Psoas muscle (tissue), 8 donors: ENCODE measurements at places on chromosomes 16 and 17. TPM values are rescaled to one million over a fixed set of nuclear protein-coding genes. Genes with fewer than 3 reads are reported as not detected.
A peak's percentile ranks its signal among the peaks of the same experiment; 100 is the strongest.

GRCh38 chr17:48048384-48049126, 396 bp downstream of the NFE2L1 start:
- H3K4me3 ChIP-seq, result peak overlapping the region; percentile 87
- no peaks in the 10 kb centered on the region for H3K36me3 ChIP-seq
- peak; percentile 95 for DNase-seq
- no peaks in the 10 kb centered on the region for H3K27me3 ChIP-seq
- peak overlapping the region; percentile 97 for H3K27ac ChIP-seq

DNA sequence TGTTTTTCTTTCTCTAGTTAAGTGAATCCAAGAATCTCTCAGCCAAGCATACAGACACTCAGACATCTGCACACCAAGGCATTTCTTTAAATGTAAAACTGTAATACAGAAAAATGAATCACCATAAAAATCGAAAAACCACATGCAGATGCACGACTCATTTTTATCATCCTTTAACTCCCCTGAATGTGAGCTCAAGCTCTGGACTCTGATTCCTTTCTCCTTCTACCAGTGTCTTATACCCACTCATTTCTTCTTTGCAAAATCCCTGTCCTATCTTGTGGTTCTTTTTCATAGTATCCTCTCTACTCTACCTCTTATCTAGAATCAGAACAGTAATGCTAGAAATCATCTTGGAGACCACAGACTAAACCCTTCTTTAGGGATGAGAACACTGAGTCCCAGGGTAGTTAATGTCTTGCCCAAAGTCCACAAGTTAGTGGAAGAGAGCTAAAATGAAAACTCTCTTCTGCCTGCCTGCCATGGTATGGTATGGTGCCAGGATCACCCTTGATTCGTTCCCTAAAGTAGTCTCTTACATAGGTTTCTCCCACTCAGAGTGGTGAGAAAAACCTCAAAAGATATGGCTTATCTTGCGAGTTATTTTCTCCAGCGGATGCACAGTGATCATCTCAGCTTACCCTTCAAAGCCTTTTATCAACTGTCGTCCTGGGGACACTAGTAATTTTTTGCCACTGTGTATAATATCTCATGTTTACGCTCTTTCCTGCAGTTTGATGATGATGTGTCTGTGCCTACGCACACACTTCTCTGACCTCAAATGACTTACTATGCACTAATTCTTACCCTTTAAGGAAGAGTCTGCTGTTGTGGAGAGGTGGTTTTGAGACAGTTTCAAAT, 30.2 kb downstream of the BRD7 start:
- H3K36me3 ChIP-seq, result peaks cover 14% of the 10 kb centered on the region
- peaks cover 9% of the 10 kb centered on the region for H3K4me1 ChIP-seq
- H3K4me3 ChIP-seq, result no peak overlapping the region
- no peak for DNase-seq

- H3K27ac ChIP-seq, result no peak overlapping the region
- H3K36me3 ChIP-seq, result no peaks in the 10 kb centered on the region
- DNase-seq, result no peak
These were observed 169.8 kb downstream of the LAT start for GRCh38 chr16:29154676-29155121.

Gene FOXC2
- total RNA-seq, result 0.19 TPM

Gene CMTM1
- 0.76 TPM for total RNA-seq

Gene HBQ1
- total RNA-seq, result 0.58 TPM

DNA sequence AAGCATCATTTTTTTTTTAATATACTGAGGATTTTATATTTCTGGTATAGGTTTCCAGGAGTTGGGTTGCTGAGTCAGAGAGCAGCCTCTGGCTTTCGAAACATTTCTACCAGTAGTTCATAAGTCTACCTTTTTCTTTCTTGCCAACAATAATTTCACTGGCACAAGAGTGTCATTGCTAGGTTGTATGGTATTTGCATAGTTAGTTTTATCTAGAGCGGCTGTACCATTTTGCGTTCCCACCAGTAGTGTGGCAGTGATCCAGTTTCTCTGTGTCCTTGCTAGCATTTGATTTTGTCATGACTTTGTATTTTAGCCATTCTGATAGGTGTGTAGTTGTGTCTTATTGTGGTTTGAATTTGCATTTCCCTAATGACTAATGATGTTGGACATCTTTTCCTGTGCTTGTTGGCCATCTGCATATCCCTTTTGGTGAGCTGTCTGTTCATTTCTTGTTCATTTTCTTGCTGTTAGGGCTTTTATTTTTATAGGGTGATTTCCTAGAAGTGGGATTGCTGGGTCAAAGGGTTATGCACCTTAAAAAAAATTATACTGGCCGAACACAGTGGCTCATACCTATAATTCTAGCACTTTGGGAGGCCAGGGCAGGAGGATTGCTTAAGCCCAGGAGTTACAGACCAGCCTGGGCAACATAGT, 39.9 kb downstream of the SNX29 start:
- no peak for DNase-seq
- H3K4me1 ChIP-seq, result peaks cover 10% of the 10 kb centered on the region
- H3K27me3 ChIP-seq, result no peaks in the 10 kb centered on the region
- no peak overlapping the region for H3K27ac ChIP-seq

Gene TTLL6
- not detected for total RNA-seq

DNA sequence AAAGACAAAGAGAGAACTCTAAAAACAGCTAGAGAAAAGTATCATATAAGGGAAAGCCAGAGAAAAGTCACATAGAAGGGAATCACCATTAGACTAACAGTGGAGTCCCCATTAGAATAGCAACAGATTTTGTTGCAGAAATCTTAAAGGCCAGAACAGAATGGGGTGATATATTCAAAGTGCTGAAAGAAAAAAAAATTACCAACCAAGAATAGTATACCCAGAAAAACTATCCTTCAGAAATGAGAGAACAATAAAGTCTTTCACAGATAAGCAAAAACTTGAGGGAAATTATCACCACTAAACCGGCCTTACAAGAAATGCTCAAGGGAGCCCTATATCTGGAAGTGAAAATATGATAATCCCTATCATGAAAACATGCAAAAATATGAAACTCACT, 51.9 kb upstream of the NSRP1 start:
- no peak overlapping the region for H3K4me3 ChIP-seq
- H3K27me3 ChIP-seq, result no peaks in the 10 kb centered on the region
- no peak for DNase-seq
- H3K36me3 ChIP-seq, result no peaks in the 10 kb centered on the region

Gene ASGR2
- not detected for total RNA-seq

DNA sequence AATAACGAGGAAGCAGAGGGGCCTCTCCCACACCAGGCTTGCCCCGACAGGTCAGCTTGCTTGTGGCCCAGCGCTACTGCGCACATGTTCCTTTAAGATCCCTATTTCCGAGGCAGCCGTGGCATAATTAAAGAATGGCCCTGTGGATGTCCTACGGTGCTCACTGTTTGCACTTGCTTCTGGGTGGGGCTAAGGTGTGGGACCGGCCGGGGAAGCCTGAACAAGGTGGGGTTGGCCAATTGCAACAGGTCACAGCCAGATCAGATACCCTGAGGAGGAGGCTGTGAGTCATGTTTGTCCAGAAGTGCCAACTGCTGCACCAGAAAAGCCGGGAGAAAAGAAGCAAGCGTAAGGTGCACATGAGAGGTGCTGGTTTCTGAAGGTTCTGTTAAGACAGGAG, 158.5 kb upstream of the CACNG5 start:
- H3K4me3 ChIP-seq, result peak overlapping the region; percentile 43
- peak; percentile 64 for DNase-seq
- H3K36me3 ChIP-seq, result no peaks in the 10 kb centered on the region
- H3K27ac ChIP-seq, result peak overlapping the region; percentile 63
- no peaks in the 10 kb centered on the region for H3K27me3 ChIP-seq
- H3K4me1 ChIP-seq, result peaks cover 8% of the 10 kb centered on the region

GRCh38 chr16:26985100-26986065, 81.3 kb upstream of the C16orf82 start:
- H3K4me1 ChIP-seq, result no peaks in the 10 kb centered on the region
- H3K27me3 ChIP-seq, result no peaks in the 10 kb centered on the region
- no peaks in the 10 kb centered on the region for H3K36me3 ChIP-seq
- no peak overlapping the region for H3K4me3 ChIP-seq

Gene PRSS27
- total RNA-seq, result not detected

- peak; percentile 83 for DNase-seq
- no peaks in the 10 kb centered on the region for H3K36me3 ChIP-seq
- no peak overlapping the region for H3K27ac ChIP-seq
- H3K4me3 ChIP-seq, result peak overlapping the region; percentile 38
- H3K27me3 ChIP-seq, result no peaks in the 10 kb centered on the region
These were observed 20.6 kb downstream of the ADAM11 start for GRCh38 chr17:44779211-44780025.

Gene CD300E
- 0.21 TPM for total RNA-seq

Gene GAST
- not detected for total RNA-seq

Gene TNP2
- total RNA-seq, result not detected

- H3K36me3 ChIP-seq, result peaks cover 2% of the 10 kb centered on the region
- no peaks in the 10 kb centered on the region for H3K27me3 ChIP-seq
- no peaks in the 10 kb centered on the region for H3K4me1 ChIP-seq
- no peak overlapping the region for H3K27ac ChIP-seq
- no peak for DNase-seq
- no peak overlapping the region for H3K4me3 ChIP-seq
These were observed 20.0 kb downstream of the CLUAP1 start for GRCh38 chr16:3520841-3521240.

DNA sequence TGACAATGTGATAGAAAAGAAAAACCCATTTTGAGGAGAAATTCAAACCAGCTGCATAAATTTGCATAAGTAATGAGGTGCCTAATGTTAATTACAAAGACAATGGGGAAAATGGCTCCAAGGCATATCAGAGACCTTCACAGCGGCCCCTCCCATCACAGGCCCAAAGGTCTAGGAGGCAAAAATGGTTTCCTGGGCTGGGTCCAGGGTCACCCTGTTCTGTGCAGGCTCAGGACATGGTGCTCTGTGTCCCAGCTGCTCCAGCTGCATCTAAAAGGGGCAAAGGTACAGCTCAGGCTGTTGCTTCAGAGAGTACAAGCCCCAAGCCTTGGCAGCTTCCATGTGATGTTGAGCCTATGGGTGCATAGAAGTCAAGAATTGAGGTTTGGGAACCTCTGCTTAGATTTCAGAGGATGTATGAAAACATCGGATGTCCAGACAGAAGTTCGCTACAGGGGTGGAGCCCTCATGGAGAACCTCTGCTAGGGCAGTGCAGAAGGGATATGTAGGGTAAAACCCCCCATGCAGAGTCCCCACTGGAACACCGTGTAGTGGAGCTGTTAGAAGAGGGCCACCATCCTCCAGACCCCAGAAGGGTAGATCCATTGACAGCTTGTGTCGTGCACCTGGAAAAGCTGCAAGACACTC, 40.6 kb downstream of the IKZF3 start:
- no peaks in the 10 kb centered on the region for H3K4me1 ChIP-seq
- H3K27ac ChIP-seq, result no peak overlapping the region
- no peak overlapping the region for H3K4me3 ChIP-seq
- DNase-seq, result no peak

DNA sequence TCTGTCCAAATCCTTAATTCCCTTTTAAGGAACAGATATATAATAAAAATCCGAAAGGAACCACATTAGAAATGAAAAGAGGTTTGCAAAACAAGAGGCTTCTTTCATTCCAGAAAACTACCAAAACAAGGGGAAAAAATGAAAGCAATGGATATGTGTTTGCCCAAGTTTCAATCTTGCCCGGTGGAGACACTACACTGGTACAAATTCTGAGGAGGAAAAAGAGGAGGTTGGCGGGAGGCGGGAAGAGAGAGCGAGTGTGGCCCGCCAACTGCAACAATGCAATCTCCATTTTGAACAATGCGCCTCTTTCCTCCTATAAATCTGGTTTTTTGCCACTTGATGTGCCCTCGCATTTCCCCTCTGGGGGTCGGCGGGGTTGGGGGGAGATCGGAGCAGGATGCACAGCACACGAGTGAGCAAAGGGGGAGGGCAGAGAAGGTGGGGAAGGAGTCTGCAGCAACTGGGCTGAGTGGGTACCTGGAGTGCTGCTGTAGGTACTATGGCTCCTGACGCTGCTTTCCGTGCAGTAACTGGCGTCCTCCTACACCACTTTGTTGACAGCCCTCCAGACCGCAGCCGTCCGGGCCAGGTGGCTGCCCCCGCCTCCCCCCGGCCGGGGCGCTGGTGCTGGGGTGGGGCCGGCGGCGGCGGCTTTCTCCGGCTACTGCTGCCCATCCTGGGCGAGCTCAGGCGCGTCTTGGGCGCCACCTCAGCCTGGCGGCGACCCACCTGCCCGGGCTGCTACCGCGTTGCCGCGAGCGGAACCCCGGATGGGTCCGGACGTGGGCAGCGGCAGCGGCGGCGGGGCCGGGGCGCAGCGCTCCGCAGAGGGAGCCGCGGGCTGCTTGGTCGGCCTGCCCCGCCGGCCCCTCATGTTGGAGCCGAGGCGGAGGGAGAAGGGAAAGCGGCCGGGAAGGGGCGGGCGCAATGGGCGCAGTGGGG, 93.8 kb upstream of the PLEKHM1 start:
- no peaks in the 10 kb centered on the region for H3K36me3 ChIP-seq
- DNase-seq, result peak; percentile 83
- peak overlapping the region; percentile 70 for H3K27ac ChIP-seq
- H3K27me3 ChIP-seq, result peaks cover 42% of the 10 kb centered on the region
- peak overlapping the region; percentile 71 for H3K4me3 ChIP-seq
- peaks cover 36% of the 10 kb centered on the region for H3K4me1 ChIP-seq

DNA sequence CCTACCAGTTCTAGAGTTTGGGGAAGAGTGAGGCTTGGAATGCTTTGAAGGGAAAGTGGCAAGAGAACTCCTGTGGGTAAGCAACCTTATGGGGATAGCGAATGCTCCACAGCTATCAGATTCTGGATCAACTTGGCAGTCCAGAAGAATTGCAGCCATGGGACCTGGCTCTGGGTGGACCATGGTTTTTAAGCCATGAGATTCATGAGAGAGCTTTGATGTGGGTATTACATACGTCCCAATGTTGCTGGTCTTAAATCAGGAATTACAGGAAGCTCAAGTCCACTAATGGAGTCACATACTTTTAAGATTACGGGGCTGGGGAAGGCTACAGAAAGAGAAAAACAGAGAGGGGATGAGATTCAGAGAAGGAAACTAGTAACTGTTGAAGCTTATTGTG, 142.5 kb upstream of the ELAC2 start:
- H3K27ac ChIP-seq, result no peak overlapping the region
- no peaks in the 10 kb centered on the region for H3K36me3 ChIP-seq
- DNase-seq, result no peak
- no peaks in the 10 kb centered on the region for H3K27me3 ChIP-seq
- no peaks in the 10 kb centered on the region for H3K4me1 ChIP-seq

- peaks cover 3% of the 10 kb centered on the region for H3K36me3 ChIP-seq
- peaks cover 63% of the 10 kb centered on the region for H3K4me1 ChIP-seq
- no peak overlapping the region for H3K27ac ChIP-seq
- no peaks in the 10 kb centered on the region for H3K27me3 ChIP-seq
- H3K4me3 ChIP-seq, result no peak overlapping the region
These were observed 14.1 kb downstream of the CLTC start for GRCh38 chr17:59633658-59634359.

DNA sequence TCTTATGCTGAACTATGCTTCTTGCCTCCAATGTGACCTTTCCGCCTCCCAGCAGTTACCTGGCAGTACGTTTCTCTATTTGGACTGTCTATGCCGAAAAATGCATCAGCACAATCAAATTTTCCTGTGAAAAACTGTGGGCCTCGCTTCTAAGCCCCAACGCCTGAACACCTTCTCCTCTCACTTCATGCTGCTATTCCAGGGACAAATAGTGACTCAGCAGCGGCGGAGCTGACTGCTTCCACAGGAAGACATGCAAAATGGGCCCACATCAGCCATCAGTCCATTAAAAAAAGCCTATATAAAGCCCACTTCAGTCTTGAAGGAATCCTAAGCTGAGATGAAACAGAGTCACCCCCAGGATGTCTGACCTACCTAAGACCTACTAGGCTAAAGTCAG, 10.5 kb upstream of the PIP4K2B start:
- H3K27ac ChIP-seq, result no peak overlapping the region
- peaks cover 100% of the 10 kb centered on the region for H3K36me3 ChIP-seq
- H3K27me3 ChIP-seq, result no peaks in the 10 kb centered on the region
- H3K4me3 ChIP-seq, result no peak overlapping the region
- H3K4me1 ChIP-seq, result no peaks in the 10 kb centered on the region
